HFF-Myc (cell line): ENCODE measurements at places on chromosomes 7 and 10.
A peak's percentile ranks its signal among the peaks of the same experiment; 100 is the strongest.

- DNase-seq = no peak
Measured at GRCh38 chr10:124244256-124244877, 151.0 kb upstream of the CHST15 start.

GRCh38 chr7:125193263-125193662, 263.6 kb upstream of the POT1 start:
- no peak for DNase-seq

DNA sequence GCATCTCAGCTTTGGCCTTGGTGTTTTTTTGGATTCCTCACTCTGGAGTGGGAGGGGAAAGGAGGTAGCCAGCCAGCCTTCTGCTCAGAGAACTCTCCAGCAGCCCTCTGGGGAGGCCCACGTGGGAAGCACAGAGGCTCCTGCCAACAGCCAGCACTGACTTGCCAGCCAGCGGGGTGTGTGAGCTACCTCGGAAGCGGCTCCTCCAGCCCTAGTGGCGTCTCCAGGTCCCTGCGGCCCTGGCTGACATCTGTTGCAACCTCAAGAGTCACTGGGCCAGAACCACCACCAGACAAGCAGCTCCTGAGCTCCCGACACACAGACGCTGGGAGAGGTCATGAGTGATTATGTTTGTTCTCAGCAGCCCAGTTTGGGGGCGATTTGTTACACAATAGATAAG, 180.2 kb upstream of the FZD8 start:
- peak; percentile 3 for DNase-seq

DNA sequence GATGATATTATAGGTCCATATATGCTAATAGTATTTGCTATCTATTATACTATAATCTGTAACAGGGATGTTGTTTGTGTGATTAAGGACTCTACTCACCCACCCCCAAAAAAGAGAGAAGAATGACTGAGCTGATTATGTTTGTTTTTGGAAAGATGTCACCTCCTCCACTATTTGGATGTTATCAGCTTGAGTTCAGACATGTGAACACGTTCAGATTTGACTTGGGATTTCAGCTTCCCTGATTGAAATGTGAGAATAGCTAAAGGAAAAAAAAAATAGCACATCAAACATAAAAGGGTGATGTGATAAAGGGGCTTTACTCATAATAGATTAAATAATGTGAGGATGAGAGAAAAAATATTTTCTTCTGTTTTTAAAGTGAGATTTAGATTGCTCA, 81.2 kb downstream of the VTI1A start:
- no peak for DNase-seq

- no peak for DNase-seq
Measured at GRCh38 chr10:104049504-104050250, 36.0 kb downstream of the COL17A1 start.

DNA sequence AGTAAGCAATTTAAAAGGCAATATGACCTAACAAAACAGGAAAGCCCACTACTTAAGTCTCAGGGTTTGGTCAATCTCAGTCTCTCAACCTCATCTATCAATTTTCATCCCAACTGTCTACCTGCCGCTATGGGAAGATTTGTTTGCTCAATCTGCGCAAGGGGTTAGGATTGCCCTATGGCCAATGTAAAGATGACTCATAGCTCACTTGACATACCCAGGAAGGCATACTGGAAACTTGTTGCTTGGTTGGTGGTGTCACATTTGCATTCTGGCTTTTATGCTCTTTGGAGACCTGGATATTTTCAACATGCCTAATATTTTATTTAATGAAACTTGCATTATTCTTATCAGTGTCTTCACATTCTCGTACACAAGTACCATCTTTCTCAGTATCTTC, 78.1 kb upstream of the TMEM196 start:
- no peak for DNase-seq

DNA sequence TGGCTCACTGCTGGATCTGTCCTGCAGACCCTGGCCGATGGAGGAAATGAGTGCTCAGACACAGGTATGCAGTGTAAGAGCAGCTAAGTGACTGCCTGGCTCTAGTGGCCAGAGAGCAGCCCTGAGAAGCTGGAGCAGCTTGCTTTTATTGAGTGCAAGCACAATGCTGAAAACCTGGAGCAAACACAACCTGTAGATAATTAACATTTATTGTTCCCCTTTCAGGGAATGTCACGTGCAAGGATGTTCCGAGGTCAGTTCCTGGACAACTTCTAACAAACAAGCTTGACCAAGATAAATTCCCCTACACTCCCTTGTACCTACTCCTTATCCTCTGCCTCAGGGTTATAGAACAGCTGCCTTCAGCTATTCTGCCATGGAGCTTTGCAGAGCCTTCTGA, 31.3 kb downstream of the DDC start:
- DNase-seq = no peak

DNA sequence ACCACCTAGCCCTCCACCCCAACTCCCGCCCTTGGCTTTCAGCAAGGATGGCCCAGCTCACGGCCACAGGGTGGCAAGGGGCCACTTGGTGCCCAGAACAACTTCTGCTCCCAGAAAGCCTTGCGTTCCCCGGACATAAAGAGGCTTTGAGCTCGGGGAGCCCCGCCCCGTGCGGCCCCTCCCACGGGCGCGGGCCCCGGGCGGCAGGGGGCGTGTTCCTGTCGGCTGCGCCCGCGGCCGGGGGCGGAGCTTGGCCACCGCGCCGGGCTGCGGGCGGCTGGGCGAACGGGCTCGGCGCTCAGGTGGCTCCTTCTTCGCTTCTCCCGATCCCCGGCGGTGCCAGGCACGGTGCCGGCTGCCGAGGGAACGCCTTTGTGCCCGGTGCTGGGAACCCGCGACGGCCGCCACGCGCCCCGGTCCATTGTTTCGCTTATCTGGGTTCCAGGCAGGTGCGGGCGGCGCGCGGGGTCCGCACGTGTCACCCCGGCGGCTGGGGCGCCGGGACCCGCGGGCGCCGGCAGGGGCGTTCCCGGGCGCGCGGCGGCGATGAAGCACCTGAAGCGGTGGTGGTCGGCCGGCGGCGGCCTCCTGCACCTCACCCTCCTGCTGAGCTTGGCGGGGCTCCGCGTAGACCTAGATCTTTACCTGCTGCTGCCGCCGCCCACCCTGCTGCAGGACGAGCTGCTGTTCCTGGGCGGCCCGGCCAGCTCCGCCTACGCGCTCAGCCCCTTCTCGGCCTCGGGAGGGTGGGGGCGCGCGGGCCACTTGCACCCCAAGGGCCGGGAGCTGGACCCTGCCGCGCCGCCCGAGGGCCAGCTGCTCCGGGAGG, at the start of gene NFE2L3:
NFE2L3 (plus strand) TSS at position 246 of the 829 bp plus-strand sequence; CDS start at position 547, 301 bp downstream.
- DNase-seq = peak; percentile 10

DNA sequence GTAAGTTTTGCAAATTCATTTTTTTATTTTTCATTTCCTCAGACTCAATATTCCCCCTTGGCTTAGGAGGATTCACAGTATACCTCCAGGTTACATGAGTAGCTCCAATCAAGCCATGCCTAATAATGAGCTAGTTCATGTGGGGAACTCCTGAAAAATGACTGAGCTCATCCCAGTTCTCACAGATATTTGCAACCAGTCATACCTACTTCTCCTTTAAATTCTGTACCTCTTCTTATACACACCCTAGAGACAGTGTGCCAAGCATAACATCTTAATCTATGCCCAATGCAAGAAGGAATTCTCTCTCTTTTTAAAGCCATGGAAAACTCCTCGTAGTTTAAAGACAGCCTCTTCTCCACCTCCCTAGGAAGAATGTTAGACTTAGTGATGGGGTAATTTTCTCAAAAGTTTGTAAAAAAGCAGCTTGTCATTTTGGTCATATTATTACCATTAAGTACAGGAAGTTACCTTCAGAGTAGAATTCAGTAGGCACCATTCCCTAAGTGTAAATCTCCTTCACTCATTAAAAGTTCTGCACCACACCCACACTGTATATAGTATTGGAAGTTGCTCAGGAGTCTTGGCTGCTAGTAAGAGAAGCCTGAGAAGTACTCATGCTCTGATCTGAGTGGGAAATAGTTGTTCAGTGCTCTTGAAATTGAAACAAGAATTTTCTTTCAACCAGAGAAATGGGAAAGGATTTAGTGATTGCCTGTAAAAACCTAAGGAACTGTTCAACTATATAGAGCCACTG, 72.7 kb downstream of the PTPRZ1 start:
- no peak for DNase-seq

DNA sequence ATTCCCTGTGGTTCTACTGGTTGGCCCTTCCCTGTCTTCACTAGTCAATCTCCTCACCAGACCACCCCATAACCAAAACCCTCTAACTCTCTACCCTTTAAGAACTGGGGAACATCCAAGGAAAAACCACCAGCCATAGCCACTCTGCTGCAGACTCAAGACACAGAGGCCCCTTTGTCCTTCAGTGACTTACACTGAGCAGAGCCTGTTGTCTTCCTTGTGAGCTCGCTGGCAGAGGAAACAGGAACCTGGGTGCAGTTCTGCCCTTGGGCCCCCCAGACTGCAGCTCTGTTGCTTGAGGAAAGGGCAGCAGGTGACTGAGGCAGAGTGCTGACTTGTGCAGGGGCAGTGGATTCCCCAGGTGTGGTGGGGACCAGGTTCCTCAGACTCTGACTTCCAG, 30.6 kb downstream of the ZC3HAV1 start:
- DNase-seq = no peak

- DNase-seq = no peak
Measured at GRCh38 chr10:75357500-75357899, 44.1 kb downstream of the ZNF503 start.

GRCh38 chr10:77165445-77166208, 472.0 kb downstream of the KCNMA1 start:
- peak; percentile 65 for DNase-seq

DNA sequence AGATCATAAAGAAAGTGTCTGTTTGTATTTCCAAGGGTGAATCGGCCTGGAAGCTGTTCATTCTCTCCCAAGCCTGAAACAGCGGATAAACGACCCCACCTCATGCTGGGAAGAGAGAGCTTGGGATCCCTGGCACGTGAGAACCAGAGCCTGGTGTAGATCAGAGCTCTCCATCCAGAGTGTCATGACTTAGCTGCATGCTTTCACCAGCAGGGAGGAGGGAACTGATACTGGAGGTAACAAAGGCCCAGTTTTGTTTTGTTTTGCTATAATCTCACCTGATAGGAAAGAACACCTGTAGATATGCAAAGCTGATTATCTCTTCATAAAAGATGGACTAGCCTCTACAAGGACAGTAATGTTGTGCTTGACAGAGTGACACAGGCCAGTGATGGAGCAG, 236.6 kb downstream of the POM121L12 start:
- DNase-seq = no peak

GRCh38 chr10:129111922-129112321, 355.1 kb upstream of the MGMT start:
- DNase-seq = no peak

DNA sequence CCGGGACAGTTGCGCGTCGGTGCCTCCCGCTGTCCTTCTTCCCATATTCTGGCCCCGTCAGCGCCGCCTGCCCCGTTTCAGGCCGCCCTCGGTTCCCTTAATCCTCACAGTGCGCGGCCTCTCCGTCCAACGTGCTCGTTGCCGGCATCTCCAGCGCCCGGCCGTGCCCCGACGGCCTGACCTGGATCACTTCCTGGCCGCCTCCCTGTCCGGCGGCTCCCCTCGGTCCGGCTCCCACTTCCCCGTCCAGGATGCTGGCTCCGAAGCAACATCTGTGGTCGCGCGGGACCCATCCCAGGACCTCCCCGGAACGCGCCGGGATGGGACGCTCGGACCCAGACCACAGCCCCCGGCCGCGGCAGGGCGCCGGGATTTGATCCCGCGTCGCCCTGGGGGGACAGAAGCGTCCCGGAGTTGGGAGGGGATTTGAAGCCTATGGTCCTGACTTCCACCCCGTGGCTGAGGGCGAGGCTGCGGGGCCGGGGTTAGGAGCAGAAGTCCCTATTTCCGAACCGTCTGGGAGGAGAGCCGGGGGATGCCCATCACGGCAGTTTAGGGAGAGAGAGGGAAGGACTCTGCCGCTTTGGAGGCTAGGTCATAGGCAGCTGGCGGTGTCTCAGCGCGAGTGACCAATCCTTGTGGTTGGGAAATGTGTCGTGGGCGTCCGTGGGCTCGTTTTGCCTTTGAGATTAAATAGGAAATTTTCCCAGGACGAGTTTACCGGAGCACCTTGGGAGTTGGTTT, 53.8 kb downstream of the KCTD7 start:
- DNase-seq = no peak

DNA sequence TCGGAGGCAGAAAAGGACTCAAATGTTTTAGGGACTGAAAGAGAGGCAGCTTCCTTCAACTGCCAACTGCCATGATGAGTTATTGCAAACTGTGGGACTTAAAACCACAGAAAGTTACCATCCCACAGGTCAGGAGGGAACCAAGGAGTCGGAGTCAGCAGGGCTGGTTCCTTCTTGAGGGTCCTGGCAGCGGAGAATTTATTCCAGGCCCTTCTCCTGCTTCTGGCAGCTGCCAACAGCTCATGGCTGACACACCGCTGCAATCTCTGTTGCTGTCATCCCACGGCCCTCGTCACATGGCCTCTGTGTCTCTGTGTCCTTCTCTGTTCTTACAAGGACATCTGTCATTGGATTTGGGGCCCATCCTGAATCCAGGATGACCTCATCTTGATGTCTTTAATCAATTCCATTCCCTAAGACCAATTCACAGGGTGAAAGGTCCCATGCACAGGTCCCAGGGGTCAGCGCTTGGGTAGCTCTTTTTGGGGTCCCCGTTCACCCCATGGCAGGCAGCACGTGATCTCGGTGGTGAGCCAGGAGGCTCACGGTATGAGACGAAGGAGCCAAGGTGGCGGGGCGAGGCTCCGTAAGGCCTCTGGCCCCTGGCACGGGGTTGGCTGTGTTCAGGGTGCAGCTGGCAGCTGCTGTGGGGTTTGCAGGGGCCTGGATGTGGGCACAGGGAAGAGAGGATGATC, 27.4 kb upstream of the PSMG3 start:
- DNase-seq = no peak

DNA sequence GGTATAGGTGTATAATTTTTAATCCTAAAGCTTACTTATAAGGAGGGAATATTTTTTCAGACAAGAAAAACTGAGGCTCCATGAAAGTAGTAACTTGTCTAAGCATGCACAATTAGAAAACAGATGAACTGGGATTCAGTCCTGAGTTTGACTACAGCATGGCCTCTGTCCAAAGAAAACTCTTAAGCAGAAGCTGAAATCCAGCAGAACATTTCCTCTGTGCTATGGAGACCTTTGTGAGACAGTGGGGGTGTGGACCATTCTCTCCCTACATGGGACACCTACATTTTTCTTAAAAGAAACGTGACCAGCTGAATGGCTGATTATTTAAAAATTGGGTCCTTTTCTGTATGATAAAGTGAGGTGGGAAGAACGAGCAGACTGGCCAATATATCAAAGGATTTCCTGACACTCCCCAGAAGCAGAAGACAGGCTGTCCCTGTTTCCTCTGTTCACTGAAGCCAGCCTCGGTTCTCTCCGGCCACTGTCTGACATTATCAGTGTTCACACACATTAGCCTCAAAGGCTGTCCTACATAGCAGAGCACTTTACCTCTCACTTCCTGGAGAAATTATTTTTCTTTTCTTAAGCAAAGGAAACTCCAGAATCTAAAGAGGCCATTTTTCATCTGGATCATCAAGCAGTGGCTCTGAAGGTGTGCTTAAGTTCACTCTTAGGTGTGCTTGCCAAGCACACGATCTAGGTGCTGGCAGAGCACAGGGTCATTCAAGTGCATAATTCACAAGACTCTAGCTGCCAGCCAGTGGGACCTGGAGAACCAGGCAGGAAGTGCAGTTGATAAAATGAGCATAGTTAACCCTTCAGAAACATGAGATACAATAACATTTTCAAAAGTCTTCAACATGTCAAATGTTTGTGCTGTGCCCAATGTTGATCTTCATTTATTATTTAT, 40.4 kb upstream of the KIAA1217 start:
- DNase-seq = no peak

GRCh38 chr7:23230641-23231101, 15.9 kb upstream of the GPNMB start:
- DNase-seq = no peak

GRCh38 chr7:96045919-96046318, 273.6 kb downstream of the DYNC1I1 start:
- no peak for DNase-seq
